CD4-positive, alpha-beta T cell treated with Interleukin-2 at 100 ng/mL for 4 hours (primary cell): ENCODE measurements at places on chromosomes 6 and 20.
A peak's percentile ranks its signal among the peaks of the same experiment; 100 is the strongest.

DNA sequence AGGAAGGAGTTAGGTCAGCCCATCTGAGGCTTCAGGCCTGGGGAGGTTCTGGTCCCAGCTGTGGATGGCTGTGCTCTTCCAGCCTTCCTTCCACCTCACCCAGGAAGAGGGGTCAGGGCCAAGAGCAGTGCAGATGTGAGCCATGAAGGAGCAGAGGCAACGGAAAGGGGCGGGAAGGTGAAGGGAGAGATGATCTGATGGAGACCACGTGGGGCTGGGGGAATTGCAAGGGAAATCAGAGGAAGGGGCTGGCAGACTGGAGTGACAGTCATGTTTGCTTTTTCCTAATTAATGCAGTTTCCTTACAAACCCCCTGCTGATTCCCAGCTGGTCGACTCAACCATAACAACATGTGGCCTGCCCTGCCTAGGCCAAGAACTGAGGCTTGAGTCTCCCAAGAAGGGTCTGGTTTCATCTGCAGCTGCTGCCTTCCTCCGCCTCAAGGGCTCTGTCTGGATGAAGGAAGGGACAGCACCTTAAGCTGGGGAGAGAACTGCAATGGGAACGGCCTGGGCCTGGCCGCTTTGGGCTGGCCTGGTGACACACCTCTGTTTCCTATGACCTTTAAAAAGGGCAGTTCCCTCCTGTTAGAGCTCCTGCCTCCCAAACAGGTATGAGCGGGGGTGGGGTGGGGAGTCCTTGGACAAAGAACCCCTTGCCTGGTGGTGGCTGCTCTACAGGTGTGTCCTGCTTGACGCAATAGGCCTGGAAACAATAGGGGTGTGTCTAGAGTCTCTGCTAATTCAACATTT, 7.8 kb upstream of the MRPS18A start:
- DNase-seq, result no peak

- peak; percentile 14 for DNase-seq
These were observed 117.5 kb upstream of the CEP85L start for GRCh38 chr6:118768904-118769325.

GRCh38 chr6:82178077-82178758, 69.3 kb downstream of the IBTK start:
- no peak for DNase-seq

DNA sequence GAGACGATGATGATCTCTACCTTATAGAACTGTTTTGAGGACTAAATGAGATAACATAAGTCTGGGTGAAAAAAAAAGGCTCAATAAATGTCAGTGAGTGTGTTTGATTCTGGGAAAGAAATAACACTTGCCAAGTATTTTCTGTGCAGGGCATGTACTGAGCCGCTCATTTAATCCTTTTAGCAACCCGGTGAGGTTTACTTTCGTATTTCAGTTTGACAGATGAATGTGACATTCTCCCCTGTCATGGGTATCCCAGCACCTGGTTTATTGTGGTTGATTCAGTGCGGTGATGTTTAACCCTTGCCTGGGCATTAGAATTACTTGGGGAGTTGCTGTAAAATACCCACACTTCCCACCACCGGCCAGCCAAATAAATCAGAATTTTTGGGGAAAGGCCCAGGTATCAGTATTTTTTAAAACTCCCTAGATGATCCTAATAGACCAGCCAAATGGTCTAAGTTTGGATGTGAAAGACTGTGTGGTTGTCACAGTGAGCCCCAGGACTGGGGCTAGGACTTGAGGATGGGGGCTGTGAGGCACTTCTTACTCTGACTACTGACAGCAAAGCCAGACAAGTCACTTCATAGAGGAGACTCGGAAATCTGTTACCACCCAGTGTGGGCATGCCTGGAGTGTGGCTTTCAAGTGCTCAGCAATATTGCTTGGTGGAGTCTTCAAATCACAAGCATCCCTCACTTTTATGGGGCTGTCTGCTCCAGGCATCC, 100.2 kb upstream of the KCNG1 start:
- no peak for DNase-seq

DNA sequence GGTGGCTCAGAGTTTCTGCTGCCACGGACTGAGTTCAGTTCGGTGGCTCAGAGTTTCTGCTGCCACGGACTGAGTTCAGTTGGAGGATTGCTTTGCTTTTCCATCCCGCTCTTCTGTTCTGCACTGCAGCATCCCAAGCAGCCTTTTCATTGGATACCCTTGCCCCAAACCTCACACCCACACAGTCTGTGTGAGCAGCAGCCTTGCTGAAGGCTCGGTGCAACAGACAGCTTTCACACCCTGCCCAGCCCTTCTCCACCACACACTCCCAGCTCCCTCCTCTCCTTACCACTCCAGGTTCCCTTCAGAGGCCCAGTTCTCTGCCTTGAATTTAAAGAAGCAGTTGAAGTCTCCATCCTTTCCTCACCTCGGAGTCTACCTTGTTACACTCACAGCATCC, 52.5 kb upstream of the CHD6 start:
- DNase-seq, result no peak

- DNase-seq, result no peak
These were observed 67.4 kb downstream of the ECT2L start for GRCh38 chr6:138863321-138863720.

DNA sequence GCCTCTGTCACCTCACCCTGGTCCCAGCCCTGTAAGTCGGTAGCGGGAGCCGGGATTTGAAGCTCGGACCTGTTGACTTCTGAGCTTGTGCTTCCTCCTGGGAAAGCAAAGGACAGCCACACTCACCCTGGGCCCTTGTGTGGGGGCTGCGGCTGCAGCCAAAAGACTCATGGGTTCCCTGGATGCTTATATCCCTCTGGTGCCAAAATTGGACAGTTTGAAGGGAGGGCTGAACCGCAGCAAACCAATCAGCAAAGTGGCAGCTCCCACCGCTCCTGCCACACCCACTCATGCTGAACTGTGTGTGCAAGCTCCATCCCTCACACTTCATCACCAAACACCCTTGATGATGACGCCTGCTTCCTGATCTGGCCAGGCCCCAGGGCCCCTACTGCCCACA, 3.9 kb upstream of the CCN5 start:
- no peak for DNase-seq

- no peak for DNase-seq
These were observed 90.1 kb upstream of the FOXC1 start for GRCh38 chr6:1519597-1519996.

- no peak for DNase-seq
These were observed 14.2 kb upstream of the SYNJ2 start for GRCh38 chr6:157967486-157967885.

- DNase-seq, result no peak
These were observed 32.6 kb upstream of the TULP4 start for GRCh38 chr6:158279615-158280014.

DNA sequence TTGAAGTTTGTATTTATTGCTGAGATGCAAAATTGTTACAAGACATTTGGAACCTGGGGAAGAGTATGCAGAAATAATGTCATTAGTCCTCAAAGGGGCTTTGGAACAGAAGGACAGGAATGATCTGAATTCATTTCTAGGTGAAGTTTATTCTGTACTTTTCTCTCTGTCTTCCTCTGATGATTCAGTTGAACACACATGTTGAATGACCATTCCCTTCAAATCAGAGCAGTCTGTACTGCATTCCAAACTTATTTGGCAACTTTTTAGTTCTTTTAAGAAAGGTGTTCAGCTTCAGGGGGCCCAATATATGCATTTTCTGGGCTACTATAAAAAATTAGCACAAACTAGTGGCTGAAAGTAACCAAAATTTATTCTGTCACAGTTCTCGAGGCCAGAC, 213.9 kb upstream of the LAMP5 start:
- no peak for DNase-seq

- no peak for DNase-seq
These were observed 64.0 kb downstream of the HDDC2 start for GRCh38 chr6:125237764-125238163.

GRCh38 chr6:93453956-93454355, 34.6 kb upstream of the EPHA7 start:
- DNase-seq, result no peak

GRCh38 chr20:841568-842546, 8.3 kb downstream of the FAM110A start:
- no peak for DNase-seq

DNA sequence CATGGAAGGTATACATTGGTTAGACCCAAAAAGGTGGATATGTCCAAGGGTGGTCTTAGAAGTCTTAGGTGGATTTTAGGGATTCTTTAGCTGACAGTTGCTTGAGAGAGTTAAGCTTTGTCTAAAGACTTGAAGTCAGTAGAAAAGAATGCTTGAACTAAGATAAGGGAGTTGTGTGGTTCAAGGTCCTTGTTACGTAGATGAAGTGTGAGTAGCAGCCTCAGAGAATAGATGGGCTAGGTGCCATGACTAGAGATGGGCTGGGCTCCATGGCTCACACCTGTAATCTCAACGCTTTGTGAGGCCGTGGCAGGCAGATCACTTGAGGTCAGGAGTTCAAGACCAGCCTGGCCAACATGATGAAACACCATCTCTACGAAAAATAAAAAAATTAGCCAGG, 1.7 kb downstream of the SHLD1 start:
- no peak for DNase-seq

DNA sequence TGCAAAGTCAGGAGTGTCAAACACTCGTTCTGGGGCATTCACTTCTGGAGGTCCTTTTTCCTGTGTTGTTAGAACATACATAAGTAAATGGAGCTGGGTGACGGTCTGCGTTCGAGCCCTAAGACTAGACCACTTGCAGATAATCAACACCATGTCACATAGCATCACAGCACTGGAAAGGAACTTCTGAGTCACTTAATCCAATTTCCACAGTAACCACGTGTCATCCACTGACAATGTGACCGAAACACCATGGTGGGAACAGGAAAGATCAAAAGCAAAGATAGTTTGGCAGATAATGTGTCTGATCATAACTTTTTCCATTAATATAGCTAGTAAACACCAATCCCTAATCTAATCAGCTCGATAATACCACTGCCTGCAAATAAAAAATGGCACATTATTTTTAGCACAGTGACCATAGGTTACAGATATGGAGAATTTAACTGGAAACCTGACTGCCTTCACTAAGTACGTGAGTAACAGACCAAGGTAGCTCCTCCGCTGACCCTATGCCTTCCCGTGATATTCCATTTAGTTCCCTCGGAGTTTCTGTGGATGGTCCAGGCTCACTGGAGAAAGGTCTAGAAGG, 34.8 kb downstream of the WRNIP1 start:
- peak; percentile 7 for DNase-seq

DNA sequence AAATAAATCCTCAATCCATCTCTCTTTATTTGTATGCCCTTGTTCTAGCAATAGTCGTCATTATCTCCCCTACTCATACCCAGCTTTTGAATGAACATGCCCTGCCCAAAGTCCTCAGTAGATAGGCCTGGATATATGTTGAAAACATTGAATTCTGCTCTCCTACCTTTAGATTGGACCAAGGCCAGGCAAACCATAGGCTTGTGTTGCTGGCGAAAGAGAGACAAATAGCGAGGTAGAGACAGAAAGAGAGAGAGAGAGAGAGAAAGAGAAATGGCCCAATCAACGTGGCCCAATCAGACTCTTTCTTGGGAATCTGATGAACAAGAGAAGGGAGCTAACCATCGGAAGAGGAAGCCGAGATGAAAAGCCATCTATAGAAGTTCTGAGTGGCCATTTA, 45.2 kb downstream of the NEDD9 start:
- DNase-seq, result no peak

GRCh38 chr6:113856375-113856624, 845 bp upstream of the MARCKS start:
- DNase-seq, result no peak

- no peak for DNase-seq
These were observed 9.7 kb upstream of the HMGA1 start for GRCh38 chr6:34226731-34227586.

DNA sequence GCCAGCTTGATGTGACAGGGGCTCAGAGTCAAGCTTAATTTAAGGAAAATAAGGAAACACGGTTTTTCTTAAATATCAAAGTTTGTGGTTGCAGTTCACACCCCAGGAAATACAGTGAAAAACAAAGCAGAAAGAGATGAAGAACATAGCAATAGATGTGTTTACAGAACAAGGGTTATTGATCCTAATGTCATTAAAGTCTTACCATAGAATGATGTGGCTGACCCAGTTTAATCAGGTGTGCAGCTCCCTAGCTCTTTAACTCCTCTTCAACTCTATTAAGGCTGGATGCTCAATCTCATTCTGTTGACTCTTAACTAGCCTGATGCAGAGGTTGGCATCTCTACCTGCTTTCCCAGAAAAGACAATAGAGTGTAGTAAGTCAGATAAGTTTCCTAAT, 7.5 kb upstream of the GTF3C6 start:
- DNase-seq, result no peak
